ENCODE measurements at places on chromosomes 5 and 9.

DNA sequence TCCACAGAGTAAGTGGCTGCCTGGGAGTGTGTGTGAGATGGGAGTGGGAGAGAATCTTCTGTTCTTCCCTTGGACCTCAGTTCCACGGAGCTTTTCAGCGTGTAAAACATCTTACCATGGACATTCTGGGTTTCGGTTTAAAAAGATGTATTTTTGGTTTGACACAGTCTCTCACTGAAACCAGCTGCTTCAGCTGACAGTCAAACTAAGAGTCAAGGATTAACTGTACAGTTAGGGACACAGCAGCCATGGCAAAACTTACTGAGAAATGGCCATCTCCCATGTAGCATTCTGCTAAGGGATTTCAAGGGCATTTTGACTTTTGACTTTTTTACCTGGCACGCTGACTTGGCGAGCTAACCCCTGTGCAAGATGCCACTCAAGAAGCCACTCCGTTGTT is 93.8 kb upstream of the IL12B start:
- no peak for DNase-seq

- no peak for DNase-seq
Observed at GRCh38 chr5:125813221-125813974, 609.8 kb upstream of the GRAMD2B start.

GRCh38 chr5:104084896-104085295 is 522.3 kb upstream of the NUDT12 start:
- DNase-seq, result no peak

DNA sequence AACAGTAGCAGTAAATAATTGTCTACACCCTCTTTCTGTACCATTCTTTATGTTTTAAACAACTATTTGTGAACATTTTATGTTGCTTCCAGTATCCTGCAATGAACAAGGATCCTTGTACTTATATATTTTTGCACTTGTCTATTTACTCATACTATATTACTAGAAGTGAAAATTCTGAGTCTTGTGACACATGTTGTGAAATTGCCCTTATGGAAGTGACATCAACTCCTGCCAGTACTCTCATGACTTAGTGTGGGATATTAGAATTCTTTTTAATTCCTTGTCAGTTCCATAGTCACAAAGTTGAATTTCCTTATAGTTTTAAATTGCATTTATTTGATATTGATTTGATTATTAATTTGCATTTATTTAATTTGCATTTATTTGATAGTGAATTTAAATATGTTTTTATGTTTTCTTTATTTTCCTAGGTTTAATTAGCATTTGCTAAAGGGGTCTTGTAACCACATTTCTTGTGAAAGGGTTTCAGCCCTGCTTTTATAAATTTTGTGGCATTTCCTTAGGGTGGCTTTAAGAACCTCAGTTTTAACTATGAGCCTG is 27.7 kb downstream of the PARP8 start:
- DNase-seq, result no peak
